NCI-H2171 treated with DMSO at 0.1 percent for 48 hours (cell line): ENCODE measurements at places on chromosomes 3 and 15.

GRCh38 chr3:76872999-76873398 is 166.9 kb upstream of the ROBO2 start:
- DNase-seq = no peak

GRCh38 chr3:100171211-100171914 is 57.1 kb upstream of the FILIP1L start:
- DNase-seq = no peak

DNA sequence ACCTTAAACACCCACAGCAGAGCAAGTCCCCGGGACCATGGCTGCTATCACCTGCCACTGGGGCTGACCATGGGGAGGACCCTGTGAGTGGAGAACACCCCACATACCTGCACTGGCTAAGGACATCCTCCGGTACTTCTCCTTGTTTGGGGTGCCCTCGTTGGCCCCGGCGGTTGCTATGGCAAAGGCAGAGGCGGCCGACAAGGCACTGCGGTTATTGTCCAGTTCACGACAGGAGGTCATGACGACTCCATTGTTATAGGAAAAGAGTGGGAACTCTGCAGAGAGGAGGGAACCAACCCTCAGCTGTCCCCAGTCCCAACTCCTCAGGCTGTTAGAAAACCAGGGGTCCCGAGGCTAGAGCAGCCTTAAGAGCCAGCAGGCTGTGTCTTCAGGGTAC is 54.8 kb upstream of the CTSH start:
- DNase-seq = no peak

DNA sequence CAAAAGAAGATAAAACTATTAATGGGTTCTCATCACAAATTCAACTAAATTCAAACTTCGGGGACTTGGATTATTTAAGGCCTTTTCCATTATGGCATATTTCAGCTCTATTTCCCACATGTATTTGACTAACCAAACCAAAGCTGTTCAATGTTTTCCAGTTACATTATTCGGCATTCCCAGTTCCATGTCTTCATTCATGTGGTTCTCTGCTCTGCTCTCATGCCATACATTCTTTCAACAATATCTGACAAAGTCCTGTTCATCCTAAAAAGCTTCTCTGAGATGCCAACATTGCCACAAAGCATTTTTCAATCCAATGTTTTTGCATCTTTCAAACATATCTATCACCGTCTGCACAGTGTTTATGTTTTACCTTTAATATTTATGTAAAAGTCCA is 141.4 kb downstream of the GREM1 start:
- no peak for DNase-seq

DNA sequence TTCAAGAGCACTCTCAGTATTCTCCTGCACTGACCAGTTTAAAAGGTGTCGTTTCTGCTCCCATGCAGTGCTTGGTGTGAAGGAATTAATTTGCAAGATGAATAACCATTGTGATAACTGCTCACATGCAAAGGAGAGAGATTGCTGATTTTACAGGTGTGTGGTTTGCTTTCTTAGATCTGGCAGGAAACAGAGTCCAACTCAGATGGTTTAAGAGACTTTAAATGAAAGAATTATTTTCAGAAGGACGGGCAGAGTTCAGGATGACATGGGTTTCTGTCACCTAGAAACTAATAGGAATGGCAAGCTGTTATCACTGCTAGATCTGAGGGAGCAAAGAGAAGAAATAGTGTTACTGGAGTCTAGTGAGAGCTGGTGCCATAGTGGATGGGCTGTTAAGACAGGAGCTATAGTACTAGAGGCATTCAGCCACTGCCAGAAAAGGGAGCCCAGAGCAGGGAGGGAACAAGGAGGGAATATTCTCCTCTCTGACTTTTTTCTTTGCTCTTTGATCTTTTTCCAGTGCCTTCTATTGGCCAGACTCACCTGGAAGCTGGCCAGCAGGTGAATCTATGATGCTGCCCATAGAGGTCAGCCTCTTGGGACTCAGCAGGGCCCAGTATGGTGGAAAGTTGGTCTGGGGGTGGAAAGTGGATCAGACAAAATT is 14.9 kb downstream of the ATXN7 start:
- DNase-seq = no peak

GRCh38 chr3:94127115-94127514 is 64.3 kb downstream of the NSUN3 start:
- no peak for DNase-seq

DNA sequence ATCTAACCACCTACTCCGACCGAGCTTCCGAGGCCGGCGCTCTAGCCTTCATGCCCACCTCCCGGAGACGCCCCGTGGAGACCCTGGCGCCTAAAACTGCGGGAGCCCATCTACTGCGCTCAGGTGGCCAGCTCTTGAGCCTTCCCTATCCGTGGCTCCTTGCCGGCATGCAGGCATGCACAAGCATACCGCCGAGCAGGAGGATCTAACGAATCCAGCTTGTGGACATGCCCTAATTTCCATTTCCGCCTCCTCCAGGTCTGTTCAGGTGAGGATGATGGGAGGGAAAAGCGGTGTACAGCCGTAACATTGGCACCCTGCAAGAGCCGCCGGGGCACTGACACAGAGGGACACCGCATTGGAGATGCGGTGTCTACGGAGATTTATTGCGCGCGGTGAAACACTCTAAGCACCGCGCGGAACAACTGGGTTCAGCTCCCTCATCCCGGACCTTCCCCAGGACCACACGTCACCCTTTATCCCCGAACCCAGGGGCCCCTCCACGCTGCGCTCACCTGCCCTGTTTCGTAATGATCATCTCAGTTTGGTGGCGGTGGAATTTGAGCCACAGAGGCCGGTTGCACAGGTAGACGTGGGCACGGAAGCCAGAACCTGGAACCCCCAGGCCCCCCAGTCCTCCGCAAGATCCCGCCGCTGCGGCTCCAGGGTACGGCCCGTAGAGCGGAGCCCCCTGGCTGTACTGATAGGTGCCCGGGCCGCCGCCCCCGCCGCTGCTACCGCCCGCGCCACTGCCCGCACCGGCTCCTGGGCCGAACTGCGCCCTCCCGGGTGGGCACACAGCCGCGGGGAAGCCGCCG is 1.0 kb downstream of the EOMES start:
- DNase-seq = peak; percentile 19

- DNase-seq = no peak
Observed at GRCh38 chr15:69758291-69758771, 305.7 kb downstream of the RPLP1 start.

GRCh38 chr3:119690043-119690656 is 12.7 kb upstream of the CFAP91 start:
- peak; percentile 34 for DNase-seq

GRCh38 chr15:34179234-34179633 is 30.7 kb downstream of the KATNBL1 start:
- DNase-seq = no peak

GRCh38 chr15:56473017-56473416 is 8.1 kb upstream of the MNS1 start:
- no peak for DNase-seq

GRCh38 chr3:140088058-140088457 is 153.1 kb downstream of the CLSTN2 start:
- no peak for DNase-seq

DNA sequence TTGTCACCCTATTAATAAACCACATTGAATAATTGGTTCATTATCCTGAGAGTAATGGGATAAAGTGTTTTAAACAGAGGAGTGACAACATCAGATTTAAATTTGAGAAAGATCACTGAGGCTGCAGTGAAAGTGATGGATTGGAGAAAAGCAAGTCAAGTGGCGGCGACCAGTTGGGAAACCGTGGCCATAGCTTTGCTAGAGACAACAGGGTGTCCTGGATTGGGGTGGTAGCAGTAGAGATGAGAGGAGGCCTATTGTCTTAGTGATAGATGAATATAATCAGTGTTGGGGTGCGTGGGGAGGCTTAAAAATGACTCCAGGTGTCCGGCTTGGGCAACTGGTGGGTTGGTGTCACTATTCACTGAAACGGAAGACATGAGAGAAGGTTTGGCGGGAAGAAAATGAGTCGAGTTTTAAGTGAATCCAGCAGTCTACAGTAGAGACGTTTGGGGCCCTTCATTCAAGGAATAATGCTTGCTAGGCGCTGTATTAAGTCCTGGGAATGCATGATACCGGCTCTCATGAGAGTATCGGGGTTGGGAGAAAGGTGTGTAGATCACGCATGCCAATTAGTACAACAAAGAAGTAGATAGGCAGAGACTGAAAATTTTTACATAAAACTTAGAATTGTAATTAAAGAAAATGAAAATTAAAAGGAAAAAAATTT is 819 bp downstream of the NEK4 start:
- DNase-seq = no peak

DNA sequence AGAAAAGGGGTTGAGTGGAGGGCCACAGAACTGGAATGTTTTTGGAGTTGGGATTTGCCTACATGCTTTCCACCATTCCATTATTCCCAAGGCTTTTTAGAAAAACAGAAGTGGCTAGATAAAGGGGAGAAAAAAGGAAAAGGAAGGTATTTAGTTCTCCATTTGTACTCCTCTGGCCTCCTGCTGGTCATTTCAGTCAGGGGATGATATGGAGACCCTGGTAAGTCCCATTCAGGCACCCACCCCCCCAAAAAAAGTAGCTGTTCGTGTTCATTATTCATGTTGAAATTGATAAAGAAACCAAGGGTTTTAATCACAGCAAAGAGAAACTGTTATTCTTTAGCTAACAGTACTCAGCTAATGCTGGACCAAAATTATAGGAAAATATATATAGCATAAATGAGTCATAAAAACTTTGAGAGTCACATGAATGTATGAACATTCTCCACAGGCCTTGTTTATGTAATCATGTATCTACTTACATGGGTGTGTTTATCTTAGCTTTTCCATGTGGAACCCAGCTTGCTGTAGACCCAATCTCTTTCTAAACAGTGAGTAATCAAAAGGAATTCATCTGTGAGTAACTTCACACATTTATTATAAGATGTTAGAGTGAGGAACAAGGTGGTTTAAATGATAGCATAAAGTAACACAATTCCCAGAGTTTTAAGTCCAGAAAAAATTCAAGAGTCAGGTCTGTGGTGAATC is 167.2 kb downstream of the KCNMB2 start:
- peak; percentile 26 for DNase-seq

- DNase-seq = peak; percentile 53
Observed at GRCh38 chr3:126212620-126213378, 32.4 kb upstream of the ALDH1L1 start.

DNA sequence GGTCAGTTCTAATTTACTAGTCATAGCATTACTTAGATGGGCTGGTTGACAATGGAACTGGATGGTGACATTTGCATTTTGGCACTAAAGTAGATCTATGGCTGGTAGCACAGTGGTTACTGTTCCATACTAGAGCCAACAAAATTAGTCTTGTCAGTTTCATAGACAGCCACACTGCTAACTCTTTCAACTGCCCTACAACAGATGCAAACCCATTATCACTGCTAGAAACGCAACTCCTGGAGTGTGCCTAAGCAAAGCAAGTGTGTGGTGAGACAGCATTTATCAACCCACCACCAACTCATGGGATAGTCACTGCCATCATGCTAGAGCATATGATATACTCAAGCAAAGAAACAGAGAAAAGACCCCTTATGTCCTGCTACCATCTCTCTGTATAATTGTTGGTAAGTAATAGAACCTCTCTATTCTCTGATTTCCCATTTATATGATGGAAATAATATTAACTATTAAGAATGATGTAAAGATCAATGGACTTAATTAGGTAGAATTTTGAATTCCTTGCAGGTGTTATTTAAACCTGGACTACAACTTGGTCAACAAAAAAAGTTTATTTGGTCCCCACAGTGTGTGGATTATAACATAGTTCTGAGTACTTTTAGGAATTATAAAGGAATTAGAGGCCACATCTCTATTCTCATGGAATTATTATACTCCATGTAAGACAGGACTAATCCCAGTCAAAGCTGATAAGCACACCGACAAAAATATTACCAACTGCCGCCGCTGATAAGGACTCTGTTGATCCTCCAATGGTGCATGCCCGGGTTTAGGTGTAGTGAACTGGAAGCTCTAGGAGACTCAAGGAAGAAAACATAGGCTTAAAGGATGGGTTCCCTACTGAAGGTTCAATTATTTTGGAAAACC is 19.9 kb upstream of the ABHD5 start:
- DNase-seq = no peak

DNA sequence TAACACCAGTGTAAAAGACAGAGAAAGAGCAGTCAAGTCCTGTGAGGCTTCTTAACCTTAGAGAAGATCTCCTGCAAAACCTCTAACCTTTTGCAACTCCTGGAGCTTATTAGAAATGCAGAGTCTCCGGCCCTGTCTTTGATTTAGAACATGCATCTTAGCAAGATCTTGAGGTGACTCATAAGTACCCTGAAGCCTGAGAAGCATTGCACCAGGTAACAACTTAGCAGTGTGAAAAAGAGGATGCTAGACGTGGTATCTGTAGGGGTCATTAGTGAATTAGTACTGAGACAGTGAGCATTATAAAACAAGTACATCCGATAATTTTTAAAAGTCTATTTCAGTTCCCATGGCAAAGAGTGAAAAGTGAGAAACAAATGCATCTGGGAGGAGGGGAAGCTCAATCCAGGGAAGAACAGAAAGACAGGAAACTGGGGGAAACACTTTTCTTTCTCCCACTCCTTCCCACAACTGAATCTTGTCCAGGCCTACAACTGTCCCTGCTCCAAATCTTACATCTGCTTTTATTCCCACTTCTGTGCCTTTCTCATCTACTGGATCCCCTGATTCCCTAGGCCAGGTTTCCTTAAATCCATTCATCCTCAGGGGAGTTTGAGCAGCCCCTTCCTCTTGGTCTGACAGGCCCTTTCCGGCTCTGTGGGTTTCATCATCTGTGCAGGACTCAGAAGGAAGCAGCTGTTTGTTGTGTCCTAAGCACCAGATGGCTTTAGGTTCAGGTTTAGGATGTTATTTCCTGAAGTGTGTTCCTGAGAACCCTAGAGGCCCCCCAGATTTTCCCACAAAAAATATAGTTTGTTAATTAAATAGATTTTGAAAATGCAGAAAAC is 128.1 kb upstream of the IL12A start:
- DNase-seq = peak; percentile 71

- peak; percentile 64 for DNase-seq
Observed at GRCh38 chr3:172065527-172065926, 26.1 kb downstream of the FNDC3B start.

DNA sequence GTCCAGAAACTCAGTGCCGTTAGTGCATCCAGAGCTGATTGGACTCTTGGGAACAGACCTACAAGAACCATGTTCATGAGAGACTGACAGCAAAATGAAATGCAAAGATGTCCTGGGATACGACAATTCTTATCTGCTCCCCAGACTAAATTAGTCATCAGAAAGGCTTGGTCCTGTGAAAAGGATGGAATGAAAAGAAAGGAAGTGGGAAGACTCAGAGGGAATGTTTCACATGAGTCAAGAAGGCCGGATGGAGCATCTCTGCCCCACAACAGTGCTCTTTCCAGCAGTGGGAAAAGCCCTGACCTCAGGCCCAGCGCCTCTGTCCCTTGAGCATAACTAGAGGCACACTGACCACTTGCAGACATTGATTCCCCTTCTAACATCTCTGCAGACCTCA is 39.3 kb upstream of the UACA start:
- no peak for DNase-seq

DNA sequence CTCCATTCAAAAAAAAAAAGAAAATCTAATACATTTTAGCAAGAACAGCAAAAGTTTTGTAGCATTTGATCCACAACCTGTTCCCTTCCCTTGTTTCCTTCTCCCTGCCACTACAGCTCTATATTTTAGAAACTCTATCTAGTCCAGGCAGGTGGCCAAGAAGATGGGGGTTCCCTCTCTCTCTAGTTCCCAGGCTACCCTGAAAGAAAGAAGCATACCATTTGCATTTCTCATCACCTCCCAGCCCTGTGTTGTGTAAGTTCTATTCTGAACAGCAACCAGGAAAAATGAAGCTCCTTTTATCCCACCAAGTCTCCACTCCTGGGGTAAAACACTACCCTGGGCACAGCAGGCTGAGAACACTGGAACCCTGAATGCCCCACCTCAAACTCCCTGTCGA is 100.0 kb downstream of the PCCB start:
- no peak for DNase-seq
